ENCODE measurements at places on chromosomes 3 and 15.
A peak's percentile ranks its signal among the peaks of the same experiment; 100 is the strongest.

DNA sequence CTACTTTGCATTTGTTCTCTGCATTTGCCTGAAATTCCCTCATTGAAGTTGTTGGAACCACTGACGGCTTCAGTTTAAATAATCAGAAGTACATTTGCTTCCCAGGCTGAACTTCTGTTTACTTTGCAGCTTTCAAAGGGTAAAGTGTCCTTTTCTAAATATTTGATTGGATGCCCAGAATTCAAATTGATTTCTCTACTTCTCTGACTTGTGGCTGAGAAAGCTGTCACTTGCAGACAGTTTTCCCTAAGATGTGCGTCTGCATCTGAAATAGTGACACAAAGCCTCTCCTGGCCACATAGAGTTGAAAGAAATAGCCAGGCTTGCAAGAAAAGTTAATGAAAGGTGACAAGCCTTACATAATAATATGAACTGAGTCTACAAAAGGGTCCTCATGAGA is 299.6 kb downstream of the THSD4 start:
- DNase-seq, result no peak

GRCh38 chr15:81296673-81297072 is 27.3 kb downstream of the STARD5 start:
- DNase-seq, result peak; percentile 96

- no peak for DNase-seq
Measured at GRCh38 chr3:151084893-151085226, 604 bp upstream of the MED12L start.

- no peak for DNase-seq
Measured at GRCh38 chr3:184455991-184456390, 76.1 kb downstream of the CHRD start.

DNA sequence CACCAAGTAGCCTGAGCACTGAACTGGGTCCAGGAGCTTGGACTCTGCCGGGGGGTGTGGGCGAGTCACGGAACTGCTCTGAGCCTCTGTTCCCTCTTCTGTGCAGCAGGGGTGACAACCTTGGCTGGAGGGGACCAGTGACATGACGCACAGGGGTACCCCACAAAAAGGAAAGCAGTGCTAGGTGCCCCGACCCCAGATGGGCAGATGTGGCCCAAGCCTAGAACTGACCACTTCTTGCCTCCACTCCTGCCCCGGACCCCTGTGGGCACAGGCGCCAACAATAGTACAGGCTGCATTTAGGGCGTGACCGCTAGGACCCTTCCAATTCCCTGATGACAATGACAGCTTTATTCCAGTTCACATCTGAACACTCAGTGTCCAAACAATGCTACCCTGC is 255.9 kb upstream of the LYSMD4 start:
- no peak for DNase-seq

DNA sequence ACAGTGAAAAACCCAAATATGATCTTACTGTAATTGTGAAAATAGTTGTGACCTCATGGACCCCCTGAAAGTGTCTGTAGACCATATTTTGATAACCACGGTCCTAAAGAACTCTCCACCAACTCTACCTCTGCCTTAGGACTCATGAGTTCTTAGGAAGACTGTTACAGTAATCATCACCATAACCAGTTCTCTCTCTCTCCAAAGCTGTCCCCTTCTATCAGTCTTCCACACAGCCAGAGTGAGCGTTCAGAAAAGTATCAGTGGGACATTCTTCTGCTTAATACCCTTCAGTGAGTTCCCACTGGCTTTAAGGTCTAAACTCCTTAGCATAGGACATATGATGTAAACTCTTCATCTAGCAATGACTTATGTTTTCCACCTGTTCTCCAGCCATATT is 27.6 kb upstream of the ST6GAL1 start:
- DNase-seq, result no peak

DNA sequence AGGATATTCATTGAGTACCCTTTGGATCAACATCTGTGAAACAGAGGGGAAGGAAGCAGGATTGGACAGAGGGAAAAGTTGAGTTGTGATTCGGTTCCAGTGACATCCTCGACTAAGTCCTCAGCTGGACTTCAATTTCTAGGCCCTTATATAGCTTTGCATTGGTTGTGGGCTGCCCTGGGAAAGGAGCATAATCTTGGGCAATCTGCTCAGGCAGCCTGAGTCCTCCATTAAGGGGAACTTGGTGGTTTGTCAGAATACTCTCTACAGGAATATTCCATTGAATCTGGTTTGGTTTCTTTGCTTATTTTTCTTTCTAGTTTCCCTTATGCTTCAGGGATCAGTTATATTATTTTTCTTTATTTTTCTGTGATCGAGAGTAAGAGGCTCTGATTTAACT is 94.1 kb downstream of the TCF12 start:
- peak; percentile 46 for DNase-seq

DNA sequence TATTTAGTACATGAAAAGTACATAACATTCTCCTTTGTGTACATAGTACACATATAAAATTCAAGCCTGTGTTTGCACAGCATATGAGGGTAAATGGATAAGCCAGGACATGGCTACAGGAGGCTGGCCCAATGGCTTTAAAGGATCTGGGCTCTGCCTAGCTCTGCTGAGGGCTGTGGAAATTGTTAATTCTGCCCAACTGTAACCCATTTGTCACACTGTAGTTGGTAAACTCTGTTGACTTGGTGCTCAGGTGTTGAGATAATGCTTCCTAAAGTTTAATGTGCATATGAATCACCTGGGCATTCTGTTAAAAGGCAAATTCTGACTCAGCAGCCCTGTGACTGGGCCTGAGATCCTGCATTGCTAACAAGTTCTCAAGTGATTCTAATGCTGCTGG is 196.5 kb upstream of the ZPLD1 start:
- DNase-seq, result no peak

DNA sequence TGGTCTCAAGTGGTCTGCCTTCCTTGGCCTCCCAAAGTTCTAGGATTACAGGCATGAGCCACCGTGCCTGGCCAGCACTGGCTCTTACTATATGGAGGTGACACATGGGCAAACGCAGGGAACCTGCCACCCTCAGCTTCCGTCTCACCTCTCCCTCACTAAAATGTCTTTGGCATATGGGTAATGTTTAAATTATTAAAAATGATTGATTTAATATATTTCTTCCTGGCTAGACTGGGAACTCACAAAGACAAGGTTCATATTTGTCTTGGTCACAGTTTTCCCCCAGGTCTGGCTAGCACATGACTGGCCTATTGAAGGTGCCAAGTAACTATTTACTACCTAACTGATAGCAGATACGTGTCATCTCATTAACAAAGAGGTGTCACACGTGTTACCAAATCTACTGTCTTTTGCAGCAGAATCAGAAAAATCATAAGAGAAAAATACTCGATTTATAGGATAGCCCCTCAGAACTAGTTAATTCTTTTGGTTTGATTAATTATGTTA is 48.2 kb downstream of the SYNM start:
- no peak for DNase-seq

DNA sequence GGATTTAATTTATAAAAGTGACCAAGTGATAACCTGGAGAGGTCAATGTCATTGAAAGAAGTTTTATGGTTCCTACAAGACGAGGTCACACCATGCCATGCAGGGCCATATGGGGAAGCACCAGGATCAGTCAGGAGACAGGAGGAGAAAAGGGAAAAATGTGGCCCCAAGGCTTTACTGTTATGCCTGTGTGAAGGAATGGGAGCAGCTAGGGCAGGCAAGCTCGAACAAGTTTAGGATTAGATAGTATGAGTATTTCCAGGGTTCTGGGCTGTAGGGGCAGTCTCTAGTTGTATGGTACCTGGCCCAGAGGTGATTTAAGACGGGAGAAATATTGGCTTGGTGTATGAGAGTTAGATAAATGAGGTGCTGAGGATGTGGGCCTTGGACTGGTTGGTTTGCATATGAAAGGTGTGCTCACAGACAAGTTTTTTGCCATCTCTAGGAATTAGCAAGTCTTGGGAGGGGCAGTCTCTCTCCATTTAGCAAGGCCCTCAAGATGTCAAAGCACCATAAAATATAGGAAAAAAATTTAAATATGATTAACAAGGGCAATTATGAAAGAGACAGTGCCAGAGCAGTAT is 36.3 kb upstream of the DCLK3 start:
- DNase-seq, result no peak

GRCh38 chr15:66025015-66025452 is 155.7 kb downstream of the RAB11A start:
- no peak for DNase-seq

- no peak for DNase-seq
Measured at GRCh38 chr3:141181196-141181595, 50.4 kb upstream of the PXYLP1 start.

- no peak for DNase-seq
Measured at GRCh38 chr3:48023377-48023776, 7.2 kb upstream of the MAP4 start.

DNA sequence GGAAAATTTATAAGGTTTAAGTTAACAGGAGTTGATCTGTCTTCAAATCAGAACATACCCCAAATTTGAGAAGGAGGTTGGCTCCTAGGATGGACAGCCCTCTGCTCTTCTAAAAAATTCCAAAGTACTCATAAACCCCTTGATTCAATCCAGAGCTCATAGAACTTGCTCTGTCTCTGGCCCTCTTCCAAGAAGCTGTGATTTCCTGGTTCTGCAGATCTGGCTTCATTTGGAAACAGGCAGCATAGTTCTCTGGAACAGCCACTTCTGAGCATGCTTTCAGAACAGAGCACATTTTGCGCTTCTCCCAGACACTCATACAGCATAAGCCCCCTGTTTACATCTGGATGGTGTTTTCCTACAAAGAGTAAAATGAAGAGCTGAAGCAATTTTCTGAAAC is 96.7 kb downstream of the KBTBD8 start:
- no peak for DNase-seq

Data from NB4 (cell line).